ENCODE measurements at places on chromosomes 6 and 20. TPM values are rescaled to one million over a fixed set of nuclear protein-coding genes. Genes with fewer than 3 reads are reported as not detected.

DNA sequence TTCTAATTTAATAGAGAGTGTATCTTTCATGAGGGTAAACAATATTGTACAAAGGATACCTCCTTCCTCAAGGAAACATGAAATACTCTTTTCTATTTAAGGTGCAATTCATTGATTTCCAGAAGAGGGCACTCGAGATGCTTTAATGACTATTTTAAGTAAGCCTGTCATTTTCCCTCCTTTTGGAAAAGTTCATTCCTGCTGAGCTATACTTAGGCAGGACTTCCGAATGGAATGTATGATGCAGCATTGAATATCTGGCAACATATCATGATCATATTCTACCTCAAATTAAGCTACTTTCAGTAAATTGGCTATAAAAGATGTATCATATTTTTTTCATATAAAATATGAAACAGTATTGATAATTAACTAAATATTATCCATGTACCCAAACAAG, 5.0 kb downstream of the DST start:
- no peak for DNase-seq

GRCh38 chr6:34508425-34508824, 42.5 kb downstream of the PACSIN1 start:
- DNase-seq, result no peak

GRCh38 chr6:44265722-44266233, 427 bp upstream of the NFKBIE start:
- peak; percentile 21 for DNase-seq

The LRFN2 gene
- not detected for total RNA-seq

- DNase-seq, result no peak
Measured at GRCh38 chr6:138510093-138510492, 10.8 kb upstream of the NHSL1 start.

GRCh38 chr6:21777846-21778245, 184.3 kb downstream of the SOX4 start:
- no peak for DNase-seq

All from Peyer's patch (tissue), 4 donors.